ENCODE measurements at places on chromosomes 7 and 10.

DNA sequence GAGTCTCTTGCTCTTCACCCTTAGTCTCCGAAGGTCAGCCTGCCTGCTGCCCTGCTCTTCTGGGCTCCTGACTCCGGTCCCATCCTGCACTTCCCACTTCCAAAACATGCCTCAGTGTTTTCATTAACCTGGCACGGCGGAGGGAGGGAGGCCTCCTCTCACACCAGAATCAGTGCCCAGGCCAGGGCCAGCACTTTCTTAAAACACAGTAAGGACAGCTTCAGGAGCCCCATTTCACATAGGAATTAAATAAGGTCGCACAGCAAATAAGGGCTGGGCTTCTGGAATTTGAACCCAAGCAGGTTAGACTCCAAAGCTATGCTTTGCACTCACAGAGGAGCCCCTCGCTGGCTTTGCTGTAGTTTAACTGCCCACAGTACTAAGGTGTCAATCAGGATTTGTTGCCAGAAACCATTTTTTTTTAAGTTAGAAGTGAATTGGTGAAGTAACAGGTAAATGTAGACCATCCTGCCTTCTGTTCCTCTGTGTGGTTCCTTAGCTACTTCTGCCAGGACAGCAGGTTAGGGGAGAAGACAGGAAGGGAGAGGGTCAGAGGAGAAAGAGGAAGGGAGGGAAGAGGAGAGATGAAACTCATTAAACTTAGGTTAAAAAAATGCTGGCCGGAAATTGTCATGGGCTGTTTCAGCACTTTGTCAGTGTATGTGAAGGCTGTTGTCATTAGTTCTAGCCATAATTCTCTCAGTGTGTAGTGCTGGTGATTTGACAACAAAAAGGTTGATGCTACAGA, 1.1 kb downstream of the RASSF4 start:
- no peak for DNase-seq

DNA sequence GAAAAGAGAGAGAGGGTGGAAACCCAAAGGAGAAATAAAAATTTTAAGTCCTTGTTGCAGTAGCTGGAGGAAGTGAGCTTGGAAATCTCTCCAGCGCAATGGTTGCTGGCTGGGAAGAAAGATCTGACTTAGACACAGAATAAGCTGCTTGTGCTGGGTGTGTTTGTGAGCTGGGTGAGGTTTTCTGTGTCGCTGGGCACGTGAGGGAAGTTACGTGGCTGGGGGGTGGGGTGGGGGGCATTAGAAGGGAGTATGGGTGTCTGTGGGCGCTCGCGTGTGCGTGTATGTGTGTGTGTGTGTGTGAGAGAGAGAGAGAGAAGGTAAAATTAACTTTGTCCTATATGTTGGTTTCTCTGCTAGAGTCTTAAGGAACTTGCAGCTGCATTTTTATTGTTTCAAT, 11.6 kb downstream of the TCF7L2 start:
- DNase-seq = no peak

DNA sequence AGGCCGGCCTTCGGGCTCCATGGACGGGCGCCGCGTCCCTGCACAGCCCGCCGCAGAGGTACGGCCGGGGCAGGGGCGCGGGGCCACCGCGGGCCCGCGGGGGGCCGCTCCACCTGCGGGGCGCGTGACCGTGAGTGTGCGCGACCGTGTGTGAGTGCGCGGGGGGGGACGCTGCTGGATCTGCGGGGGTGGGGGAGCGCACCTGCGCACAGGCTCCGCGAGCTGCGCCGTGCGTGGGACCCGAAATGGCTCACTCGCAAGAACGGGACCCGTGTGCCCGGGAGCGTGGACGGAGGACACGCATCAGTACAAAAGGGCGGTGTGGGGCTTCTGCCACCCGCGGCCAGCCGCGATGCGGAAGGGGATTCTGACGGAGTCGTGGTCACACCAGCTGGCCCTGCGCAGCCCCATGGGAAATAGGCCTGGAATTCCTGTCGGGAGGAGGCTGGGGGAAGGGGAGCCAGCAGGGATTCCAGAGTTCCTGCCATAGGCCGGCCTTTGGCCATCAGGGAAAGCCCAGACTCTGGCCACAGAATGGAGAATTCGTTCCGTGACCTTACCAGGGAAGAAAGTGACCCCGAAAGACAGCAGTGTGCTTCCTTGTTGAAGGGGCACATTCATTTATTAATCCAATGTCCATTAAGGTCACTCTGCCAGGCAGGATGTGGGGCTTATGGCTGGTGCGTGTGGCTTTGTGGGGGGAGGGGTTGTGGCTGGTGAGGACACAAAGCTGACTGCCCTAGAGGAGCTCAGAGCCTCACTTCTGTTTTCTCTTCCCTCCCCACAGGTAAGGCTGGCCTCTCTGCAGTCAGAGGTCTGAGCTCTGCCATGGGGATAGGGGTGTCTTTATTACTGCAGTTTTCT, 494 bp downstream of the REPIN1 start:
- DNase-seq = peak; percentile 61

- no peak for DNase-seq
Observed at GRCh38 chr10:51000976-51001375, 73.3 kb upstream of the PRKG1 start.

- peak; percentile 13 for DNase-seq
Observed at GRCh38 chr10:3172081-3172445, 519 bp downstream of the PITRM1 start.
